NCI-H82 (cell line): ENCODE measurements at places on chromosomes 16 and 17.

DNA sequence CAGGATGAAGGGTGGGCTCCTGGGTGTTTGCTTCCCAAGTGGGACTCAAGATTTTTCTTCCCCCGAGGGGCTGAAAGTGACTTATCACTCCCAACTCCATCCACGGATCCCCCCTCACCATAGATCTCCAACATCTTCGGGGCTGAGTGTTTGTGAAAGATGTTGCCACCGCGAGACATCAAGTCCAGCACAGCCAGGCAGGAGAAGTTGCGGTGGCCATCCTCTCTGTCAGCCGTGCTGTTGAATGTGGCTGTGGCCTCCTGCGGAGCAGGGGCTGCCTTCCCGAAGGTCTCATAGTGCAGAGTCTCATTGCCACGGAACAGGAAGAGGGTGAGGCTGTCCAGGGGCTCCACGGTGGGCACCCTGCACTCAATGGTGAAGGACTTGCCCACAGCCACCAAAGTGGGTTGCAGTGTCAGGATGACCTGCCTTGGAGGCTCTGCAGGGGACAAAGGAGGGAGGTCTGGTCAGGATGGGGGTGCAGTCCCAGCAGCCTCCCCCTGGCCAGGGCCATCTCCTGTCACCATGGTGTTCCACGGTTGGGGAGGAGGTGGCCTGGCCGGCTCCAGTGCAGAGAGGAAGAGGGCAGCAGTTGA, 5.5 kb downstream of the PRR29 start:
- no peak for DNase-seq

DNA sequence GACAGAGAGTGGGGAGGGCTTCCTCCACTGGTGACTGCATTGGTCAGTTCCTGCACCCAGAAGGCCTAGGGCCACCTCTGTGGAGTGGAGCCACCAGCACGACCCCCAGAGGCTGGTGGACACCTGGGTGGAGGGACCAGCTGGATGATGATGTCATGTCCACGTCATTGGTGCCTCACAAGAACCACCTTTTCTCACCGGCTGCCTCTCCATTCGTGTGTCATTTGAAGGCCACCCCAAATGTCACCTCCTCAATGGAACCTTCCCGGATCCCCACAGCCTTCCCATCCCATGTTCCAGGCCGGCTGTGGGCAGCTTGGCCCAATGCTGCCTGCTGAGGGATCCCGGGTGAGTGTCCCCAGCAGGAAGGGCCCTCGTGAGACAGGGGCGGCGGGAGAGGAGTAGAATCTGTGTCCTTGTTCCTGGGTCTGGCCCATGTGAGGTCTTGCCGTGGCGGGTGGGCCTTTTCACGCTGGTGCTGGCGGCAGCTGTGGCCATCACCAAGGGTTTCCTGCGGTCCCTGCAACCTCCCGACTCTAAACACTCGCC, 9.1 kb upstream of the CHMP6 start:
- DNase-seq: no peak

DNA sequence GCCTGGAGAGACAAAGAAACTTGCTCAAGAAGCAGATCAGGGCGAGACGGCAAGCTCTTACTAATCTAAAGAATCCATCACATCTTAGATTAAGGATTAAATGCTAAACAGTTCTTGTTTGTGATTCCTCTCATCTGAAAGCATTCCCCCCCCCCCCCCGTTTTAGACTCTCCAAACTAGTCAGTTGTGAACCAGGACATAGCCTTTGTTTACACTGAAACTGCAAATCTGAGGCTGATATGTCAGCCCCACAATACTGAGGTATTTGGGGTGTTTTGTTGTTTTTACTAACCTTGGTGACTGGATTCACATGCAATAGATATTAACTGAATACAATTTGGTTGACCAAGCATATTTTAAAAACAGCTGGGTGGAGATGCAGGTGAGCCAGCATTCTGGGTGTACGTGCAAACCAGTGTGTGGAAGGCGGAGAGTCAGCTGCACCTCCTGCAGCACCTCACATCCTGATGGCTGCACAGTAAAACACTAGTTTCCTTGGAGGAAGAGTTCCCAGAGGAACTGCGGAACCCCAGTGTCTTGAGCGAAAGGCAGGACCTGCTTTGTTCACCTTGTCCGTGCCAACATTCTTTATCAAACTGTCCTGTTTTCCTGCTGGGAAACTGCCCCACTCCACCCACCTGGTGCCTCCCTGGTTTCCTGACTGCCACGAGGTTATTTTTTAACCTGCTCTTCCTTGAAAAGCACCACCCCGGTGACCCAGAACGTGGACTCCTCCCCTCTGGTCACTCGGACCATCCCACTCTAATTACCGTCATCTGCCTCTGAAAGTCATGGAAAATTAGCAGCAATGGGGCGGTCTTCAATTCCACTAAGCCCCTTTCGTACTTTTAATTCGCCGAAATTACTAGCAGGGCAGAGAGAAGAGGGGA, 1.2 kb upstream of the YPEL2 start:
- peak; percentile 58 for DNase-seq

- no peak for DNase-seq
These were observed 20.6 kb upstream of the GAN start for GRCh38 chr16:81293909-81294802.

DNA sequence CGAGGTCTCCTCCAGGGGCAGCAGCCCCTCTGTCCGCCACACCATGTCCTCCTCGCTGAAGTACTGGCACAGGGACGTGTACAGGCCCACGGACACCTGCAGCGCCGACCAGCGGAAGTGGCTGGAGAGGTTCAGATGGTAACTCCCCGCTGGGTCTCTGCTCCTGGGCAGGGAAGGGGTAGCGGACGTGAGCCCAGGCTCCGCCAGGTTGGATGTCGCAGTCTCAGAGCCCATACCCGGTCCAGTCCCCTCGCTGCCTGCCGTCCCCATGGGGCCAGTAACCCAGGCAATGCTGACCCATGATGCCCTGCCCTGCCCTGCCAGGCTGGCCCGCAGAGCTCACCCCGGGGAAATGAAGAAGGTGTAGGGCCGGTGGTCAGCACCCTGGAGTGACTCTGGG, 33.2 kb downstream of the PKD1 start:
- no peak for DNase-seq

- DNase-seq: no peak
These were observed 16.0 kb upstream of the HEATR6 start for GRCh38 chr17:60094754-60095153.

DNA sequence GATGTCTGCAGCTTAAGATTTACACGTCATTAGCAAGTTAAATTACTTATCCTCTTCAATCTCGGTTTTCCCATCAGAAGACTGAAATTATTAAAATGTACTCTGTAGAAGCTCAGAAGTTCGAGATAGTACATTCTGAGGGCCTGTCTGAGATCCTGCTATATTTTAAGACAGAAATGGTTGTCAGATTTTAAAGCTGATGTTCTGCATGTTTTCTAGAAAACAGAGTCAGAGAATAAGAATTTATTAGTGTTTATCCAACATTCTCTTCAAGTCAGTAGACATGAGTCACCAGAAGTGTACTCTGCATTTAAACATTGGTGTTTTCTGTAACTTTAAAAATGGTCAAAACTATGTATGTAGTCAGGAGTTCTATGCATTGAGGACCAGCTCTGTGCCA, 155.2 kb upstream of the MYOCD start:
- no peak for DNase-seq

- DNase-seq: no peak
These were observed 25.4 kb upstream of the TOB1 start for GRCh38 chr17:50891577-50891989.

GRCh38 chr17:7222972-7223292, 3.2 kb downstream of the ACADVL start:
- no peak for DNase-seq

DNA sequence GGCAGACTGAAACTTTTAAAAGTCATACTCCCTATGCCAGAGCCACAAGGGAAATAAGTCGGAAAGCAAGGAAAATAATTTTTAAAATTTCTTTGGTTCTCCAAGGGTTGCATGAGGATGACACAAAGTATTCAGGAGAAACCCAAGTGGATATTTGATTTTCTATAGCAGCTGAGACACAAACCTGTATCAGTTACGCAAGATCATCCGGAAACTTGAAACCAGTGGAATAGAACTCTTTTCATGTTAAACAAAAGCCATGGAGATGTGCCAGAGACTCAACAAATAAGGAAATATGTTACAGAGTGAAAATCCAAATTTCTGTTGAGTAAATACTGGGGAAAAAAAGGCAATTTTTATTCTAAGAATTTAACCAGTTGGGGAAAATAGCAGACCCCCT, 294.7 kb downstream of the KIF2B start:
- DNase-seq: no peak

- peak; percentile 80 for DNase-seq
These were observed 15.0 kb downstream of the HASPIN start for GRCh38 chr17:3738562-3739295.

DNA sequence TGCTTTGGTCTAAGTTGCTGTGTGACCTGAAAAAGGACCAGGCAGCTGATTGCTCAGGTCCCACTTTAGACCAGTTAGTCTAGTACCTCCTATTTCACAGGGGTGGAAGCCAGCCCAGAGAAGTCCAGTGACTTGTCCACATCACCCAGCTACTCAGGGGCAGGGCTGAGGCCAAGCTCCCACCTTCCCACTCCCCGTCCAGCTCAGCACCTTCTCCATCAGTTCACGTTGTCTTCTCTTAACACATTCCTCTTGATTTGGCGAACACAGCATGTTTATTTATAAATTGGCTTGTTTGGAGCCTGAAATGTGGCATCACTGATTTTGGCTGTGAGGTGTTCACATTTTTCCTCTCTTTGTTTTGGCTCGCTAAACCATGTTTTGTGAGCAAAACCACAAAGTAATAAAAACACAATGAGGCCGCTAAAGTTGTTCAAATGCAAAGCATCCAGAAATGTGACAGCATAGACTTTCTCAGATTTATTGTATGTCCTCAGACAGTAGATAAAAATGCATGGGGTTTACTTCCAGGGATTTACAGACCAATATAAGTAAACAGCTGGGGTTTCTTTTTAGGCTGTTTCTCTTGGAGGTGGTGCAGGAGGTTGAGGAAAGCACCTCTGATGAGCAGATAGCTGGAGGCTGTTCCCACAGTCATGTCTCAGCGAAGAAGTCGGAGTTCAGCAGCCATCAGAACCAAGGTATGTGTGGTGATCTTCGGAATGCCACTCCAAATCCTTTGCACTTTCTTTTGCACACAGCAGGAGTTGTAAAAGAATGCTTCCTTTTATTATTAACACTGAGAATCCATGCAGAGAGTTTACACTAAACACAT, 88.4 kb downstream of the PLXDC1 start:
- no peak for DNase-seq

DNA sequence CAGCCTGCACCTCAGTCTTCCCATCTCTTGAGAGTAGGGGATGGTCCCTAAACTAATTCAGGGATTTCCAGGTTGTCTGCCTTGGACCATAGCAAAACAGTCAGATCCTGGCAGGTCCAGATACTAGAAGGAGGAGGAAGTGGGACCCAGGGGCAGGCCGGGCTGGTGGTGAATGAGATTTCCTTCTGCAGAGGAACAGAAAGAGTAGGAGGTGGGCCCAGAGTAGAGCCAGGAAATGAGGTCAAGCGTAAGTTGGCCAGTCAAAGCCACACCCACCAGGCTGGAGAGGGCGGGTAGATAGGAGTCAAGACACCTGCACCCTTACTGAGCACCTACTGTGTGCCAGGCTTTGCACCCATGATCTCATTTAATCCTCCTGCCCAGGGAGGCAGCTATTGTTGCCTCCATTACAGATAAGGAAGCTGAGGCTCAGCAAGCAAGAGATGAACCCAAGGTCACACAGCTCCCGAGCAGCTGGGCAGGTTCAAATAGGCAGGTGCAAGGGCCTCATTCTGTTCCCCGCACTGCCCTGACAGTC, 2.6 kb downstream of the CDH5 start:
- DNase-seq: no peak

GRCh38 chr17:47725446-47726111, 7.5 kb upstream of the TBX21 start:
- DNase-seq: no peak

GRCh38 chr17:57294629-57295501, 38.5 kb downstream of the MSI2 start:
- DNase-seq: peak; percentile 39

DNA sequence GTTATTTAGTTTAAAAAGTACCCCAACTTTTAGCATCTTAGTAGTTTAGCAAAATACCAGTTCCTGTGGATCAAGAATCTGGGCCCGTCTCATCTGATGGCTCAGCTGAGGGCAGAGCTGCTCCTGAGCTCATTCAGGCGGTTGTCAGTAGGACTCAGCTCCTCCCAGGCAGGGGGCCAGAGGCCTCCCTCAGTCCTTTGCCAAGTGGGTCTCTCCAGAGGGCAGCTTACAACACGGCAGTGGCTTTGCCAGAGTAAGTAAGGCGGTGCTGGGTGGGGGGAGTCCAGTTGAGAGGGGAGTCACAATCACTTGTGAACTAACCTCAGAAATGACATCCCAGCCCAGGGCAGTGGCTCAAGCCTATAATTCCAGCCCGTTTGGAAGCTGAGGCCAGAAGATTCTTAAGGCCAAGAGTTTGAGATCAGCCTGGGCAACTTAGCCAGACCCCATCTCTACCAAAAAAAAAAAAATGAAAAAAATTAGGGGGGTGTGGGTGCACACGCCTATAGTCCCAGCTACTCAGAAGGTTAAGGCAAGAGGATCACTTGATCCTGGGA, 81.5 kb upstream of the MED9 start:
- no peak for DNase-seq

GRCh38 chr16:28597692-28598261, 927 bp upstream of the SULT1A2 start:
- DNase-seq: peak; percentile 49

DNA sequence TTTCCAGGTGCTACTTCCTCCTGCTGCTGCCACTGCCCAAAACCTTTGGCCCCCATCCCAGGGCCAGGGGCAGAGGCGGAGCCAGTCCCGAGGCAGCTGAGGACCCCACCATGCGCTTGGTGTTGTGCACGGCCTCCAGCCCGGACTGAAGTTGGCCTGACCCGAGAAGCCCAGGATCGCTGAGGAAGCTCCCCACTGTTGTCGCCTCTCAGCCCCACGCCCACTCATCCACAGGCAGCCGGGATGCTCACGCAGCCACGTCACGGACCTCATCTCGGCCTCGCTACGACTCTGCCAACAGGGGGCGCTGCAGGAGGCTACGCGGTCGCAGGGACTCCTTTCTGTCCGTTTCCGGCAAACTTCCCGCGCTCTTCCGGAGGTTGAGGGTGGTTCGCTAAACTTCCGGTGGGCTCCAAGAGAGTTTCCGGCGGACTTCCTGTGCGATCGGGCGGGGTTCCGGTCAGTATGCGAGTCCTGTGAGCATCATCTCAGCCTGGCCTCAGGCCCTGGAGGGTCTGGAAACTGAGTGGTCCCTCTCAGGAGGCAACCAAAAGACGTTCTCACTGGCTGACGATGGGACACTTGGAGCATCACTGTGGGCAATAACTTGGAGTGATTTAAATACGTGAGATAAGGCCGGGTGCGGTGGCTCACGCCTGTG, 12.4 kb downstream of the ZG16B start:
- peak; percentile 42 for DNase-seq

DNA sequence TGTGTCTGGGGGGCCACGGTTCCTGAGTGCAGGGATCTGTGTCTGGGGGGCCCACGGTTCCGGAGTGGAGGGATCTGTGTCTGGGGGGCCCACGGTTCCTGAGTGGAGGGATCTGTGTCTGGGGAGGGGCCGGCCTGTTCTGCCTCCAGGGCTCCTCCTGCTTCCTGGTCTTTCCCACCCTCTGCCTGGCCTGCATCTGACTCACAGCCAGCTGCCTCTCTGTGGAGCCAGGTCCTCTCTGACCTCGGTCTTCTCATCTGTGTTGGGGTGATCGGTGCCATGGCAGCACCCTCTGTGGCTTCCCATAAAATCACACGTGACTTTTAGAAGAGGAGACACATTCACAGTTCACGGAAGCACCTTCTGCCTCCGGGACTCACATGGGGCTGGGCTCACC, 50.3 kb downstream of the ZFPM1 start:
- no peak for DNase-seq

GRCh38 chr17:182050-182751, 751 bp upstream of the DOC2B start:
- peak; percentile 84 for DNase-seq
